Pericardium fibroblast (primary cell): ENCODE measurements at places on chromosomes 1 and 21. TPM values are rescaled to one million over a fixed set of nuclear protein-coding genes. Genes with fewer than 3 reads are reported as not detected.

The ZBTB37 gene
- total RNA-seq, result 2.3 and 4.5 TPM in 2 replicates

The NLRP3 gene
- total RNA-seq, result under 0.01 TPM in 1 of 2 replicates, not detected in the other

The CLCA4 gene
- total RNA-seq, result not detected in 2 replicates

The VN1R5 gene
- total RNA-seq, result not detected in 2 replicates

The ZBTB8B gene
- not detected in 2 replicates for total RNA-seq

The LCE2B gene
- not detected in 2 replicates for total RNA-seq
